CD8-positive, alpha-beta memory T cell (primary cell): ENCODE measurements at places on chromosomes 3 and 15. TPM values are rescaled to one million over a fixed set of nuclear protein-coding genes. Genes with fewer than 3 reads are reported as not detected.

- no peak for DNase-seq
Measured at GRCh38 chr3:177787279-177788041, 590.2 kb upstream of the TBL1XR1 start.

DNA sequence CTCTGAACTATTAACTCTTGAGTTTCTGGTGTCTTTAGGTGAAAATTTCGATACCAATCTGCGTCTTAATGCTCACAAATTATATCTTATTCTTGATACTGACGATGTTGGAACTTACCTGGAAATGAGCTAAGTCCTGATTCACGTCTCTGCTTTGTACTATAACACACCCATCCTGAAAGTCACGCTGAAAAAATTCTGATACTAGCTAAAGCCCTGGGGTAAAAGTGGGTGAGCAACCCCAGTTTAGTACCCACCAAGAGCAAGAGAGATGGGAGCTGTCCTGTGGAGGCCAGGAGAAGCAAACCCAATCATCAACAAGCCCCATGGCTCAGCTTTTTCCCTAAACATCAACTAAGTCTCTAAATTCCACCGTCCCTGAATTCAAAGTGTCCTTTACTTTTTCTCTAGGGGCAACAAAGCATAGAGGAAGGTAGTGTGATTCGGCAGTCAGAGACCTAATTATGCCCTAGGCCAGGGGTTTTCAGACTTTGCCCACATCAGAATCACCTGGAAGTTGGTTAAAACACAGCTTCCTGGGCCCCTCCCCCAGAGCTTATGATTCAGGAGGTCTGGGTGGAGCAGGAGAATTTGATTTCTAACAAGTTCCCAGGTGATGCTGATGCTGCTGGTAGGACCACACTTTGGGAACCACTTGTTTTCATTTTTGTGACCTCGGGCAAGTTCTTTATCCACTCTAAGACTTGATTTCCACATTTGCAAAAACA lies 90.2 kb downstream of the OSBPL10 start:
- DNase-seq, result no peak

- DNase-seq, result no peak
Measured at GRCh38 chr15:26773067-26773877, 406 bp upstream of the GABRB3 start.

DNA sequence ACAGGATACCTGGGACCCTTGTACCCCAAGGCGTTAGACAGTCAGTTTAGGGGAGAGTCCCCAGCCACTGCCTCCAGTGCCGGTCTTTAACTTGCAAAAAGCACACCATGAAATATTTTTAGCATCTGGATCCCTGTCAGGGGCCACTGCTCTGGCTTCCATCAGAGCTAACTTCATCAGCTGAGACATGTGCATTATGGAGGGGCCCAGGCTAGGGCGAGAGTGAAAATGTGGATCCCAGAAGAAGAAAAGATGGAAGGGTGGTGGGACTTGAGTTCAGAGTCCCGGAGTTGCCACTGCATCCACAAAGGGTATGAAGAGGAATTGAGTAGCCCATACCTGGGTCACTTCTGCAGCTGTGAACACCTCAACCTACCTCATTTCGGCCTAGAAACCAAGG lies 23.5 kb upstream of the SPATA12 start:
- no peak for DNase-seq

DNA sequence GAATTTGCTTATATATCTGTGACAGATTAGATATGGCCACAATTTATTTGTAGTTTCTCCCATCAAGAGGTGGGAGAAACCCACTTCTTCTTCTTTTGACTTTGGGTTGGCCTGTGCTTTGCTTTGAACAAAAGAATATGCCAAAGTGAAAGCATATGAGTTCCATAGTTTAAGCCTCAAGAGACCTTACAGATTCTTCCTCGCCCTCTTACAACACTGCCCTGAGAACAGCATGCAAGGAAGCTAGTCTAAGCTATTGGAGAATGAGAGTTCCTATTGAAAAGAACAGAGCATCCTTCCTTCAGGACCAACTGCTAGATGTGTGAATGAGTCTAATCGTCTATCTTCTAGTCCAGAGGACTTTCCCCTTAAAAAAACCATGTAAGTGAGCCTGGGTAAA lies 394.8 kb downstream of the TUSC7 start:
- DNase-seq, result no peak

- no peak for DNase-seq
Measured at GRCh38 chr3:74390121-74390877, 224.2 kb downstream of the CNTN3 start.

DNA sequence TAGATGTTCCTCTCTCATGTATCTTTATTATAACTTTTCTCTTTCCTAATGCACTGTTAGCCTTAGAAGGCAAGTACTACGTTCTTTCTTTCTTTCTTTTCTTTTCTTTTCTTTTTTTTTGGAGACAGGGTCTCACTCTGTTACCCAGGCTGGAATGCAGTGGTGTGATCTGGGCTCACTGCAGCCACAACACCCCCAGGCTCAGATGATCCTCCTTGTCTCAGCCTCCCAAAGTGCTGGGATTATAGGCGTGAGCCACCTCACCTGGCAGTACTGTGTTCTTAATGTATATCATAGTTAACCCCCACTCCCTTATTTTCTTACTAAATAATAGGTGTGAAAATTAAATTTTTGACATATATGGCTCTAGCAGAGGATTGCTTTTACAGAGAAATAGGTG lies 23.1 kb downstream of the IQGAP1 start:
- no peak for DNase-seq

GRCh38 chr3:169454823-169455222 lies 208.7 kb downstream of the MECOM start:
- no peak for DNase-seq

- DNase-seq, result no peak
Measured at GRCh38 chr3:153008226-153008625, 153.8 kb upstream of the RAP2B start.

DNA sequence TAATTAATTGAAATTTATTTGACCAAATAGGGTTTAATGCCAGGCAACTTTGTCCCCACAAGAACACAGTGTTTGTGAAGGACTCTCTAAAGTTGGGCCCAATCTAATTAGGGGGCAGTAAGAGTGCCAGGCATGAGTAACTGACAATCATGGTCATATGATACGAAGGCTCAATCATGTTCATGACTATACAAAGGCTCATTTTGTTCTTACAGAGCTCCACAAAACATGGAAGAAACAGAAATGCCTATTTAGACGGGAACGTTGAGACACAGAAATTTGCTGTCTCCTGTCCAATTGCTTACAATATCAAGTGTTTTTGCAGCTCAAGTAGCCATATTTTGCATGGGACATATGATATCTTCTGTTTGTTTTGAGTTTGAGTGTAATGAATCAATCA lies 391.1 kb downstream of the SI start:
- no peak for DNase-seq

GRCh38 chr3:71585887-71586809 lies 2.6 kb upstream of the FOXP1 start:
- no peak for DNase-seq

- no peak for DNase-seq
Measured at GRCh38 chr3:30457726-30458125, 148.7 kb upstream of the TGFBR2 start.

- no peak for DNase-seq
Measured at GRCh38 chr3:97901313-97902248, 70.7 kb downstream of the RIOX2 start.

GRCh38 chr3:69735893-69736292 lies 3.4 kb upstream of the MITF start:
- no peak for DNase-seq

DNA sequence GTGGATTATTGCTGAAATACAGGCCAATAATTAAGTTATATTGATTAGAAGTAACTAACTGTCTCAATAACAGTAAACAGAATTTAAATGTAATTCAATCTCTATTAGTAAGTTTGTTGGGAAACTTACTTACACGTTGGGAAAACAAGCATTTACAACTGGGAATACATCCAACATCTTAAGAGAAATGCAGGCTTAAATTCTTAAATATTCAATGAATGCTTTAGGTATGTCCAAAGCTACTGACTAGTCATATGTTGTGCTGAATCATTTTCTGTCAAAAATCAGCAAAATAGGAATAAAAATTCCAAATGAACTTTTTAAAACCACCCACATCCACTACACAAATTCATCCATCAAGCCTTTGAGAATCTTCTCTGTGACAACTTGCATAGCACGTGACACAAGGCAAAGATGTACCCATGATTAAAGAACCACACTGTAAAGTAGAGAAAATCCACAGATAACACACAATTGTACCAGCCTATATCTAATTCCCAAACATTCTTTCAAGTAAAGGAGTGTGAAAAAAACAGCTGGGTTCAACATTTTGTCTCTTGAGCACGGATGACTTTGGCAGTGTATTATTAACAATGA lies 60.0 kb downstream of the NMNAT3 start:
- DNase-seq, result no peak

DNA sequence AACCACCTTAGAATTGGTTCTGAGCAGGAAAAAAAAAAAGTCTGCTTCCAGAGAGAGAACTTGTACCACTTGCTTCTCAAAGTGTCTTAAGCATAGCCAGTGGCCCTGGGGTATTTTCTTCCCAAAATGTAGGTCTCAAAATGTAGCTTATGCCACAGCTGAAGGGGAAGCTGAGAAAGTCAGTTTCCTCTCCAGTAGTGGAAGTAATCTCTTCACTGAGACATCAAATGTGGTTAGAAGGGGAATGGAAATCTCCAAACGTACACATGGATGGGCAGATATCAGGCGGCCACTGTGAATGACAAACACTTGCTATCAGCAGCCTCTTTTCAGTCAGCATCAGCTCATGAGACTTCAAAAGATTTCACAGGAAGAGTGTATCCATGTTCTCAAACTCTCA lies 841.2 kb downstream of the TUSC7 start:
- no peak for DNase-seq

- DNase-seq, result no peak
Measured at GRCh38 chr3:159910991-159911663, 77.5 kb upstream of the IL12A start.

DNA sequence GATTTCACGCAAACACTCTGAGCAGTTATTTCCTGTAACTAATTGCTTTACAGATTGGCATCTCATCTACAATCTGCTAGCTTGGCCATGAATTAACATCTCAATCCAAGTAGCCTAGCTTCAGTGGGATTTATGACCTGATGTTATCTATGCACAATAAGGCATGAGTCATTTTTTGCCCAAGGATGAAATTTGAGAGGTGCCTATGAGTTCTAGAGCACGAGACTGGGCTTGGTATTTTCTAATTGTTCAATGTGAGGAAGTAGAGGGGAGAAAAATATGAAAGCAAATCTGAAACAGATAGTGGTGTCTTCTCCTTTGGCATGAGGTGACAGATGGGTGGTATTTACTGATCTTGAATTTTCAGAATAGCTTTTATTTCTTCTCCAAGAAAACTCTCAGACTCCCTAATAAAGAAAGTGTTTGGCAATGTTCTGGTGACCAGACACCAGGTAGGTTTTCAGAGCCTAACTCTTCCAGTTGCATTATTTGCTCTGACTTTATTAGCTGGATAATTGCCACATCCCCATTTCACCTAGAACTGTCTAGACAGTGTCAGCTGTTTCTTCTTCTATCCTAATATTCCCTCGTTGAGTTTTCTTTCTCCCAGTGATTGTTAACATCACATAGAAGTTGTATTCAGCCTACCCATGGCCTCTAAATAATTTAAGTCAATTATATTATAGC lies 301.0 kb upstream of the UMPS start:
- no peak for DNase-seq

GRCh38 chr3:156040041-156040440 lies 80.3 kb upstream of the KCNAB1 start:
- DNase-seq, result no peak

DNA sequence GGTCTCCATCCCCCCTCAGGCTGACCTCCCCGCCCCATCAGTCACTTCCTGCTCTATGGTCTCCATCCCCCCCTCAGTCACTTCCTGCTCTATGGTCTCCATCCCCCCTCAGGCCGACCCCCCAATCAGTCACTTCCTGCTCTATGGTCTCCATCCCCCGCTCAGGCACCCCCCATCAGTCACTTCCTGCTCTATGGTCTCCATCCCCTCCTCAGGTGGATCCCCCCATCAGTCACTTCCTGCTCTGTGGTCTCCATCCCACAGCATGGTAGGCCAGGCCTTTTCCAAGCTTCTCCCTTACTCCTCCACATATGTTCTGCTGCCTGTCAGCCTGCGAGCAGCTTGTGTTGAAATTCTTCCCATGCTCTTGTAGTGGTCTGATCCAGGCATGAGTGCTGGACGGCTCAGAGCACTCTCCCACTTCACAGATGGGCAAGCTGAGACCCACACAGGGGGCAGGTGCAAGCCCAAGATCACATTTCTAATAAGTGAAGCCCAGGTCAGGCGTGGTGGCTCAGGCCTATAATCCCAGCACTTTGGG lies 36.8 kb downstream of the BDH1 start:
- DNase-seq, result peak; percentile 63

DNA sequence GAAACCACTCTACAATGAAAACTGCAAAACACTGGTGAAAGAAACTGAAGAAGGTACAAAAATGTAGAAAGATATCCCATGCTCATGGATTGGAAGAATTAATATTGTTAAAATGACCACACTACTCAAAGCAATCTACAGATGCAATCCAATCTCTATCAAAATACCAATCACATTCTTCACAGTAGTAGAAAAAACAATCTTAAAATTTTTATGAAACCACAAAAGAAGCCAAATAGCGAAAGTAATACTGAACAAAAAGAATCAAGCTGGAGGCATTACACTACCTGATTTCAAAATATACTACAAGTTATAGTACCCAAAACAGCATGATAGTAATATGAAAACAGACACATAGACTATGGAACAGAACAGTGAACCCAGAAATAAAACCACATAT lies 36.9 kb downstream of the TXNRD3 start:
- no peak for DNase-seq

The P2RY13 gene
- not detected for polyA plus RNA-seq

The SIAH2 gene
- 48.1 TPM for polyA plus RNA-seq

The AADACL2 gene
- polyA plus RNA-seq, result not detected

The CD80 gene
- polyA plus RNA-seq, result 0.91 TPM

The ALDH1L1 gene
- polyA plus RNA-seq, result not detected

The CEMIP gene
- polyA plus RNA-seq, result not detected

The SH2D7 gene
- polyA plus RNA-seq, result not detected

The RASGRF1 gene
- polyA plus RNA-seq, result not detected

The BLM gene
- 5.8 TPM for polyA plus RNA-seq

The CD276 gene
- not detected for polyA plus RNA-seq

The CEP19 gene
- polyA plus RNA-seq, result 7.4 TPM

The GNAT1 gene
- not detected for polyA plus RNA-seq

The BCHE gene
- not detected for polyA plus RNA-seq
